ENCODE measurements at places on chromosomes 6 and 20.
A peak's percentile ranks its signal among the peaks of the same experiment; 100 is the strongest.

DNA sequence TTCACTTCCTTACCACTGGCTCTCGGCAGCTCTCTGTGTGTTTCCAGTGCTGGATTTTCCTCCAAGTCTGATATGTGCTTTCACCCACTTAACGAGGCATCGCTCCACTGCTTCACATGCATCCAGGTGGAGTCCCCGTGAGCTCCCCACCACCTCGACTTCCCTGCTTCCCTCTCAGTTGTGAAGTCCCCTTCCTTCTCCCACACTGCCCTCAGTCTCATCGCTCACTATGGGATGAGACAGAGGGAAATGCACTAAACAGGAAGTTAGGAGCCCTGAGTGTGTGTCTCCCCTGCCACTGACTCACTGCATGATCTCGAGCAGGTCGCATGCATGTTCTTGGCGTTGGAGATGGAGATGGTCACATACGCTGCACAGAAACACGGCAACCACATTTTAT, 84.0 kb downstream of the MTHFD1L start:
- DNase-seq = no peak

- DNase-seq = no peak
Measured at GRCh38 chr6:31799781-31800180, 4.2 kb upstream of the VARS1 start.

GRCh38 chr6:46420921-46421638, 70.2 kb downstream of the RCAN2 start:
- DNase-seq = no peak

DNA sequence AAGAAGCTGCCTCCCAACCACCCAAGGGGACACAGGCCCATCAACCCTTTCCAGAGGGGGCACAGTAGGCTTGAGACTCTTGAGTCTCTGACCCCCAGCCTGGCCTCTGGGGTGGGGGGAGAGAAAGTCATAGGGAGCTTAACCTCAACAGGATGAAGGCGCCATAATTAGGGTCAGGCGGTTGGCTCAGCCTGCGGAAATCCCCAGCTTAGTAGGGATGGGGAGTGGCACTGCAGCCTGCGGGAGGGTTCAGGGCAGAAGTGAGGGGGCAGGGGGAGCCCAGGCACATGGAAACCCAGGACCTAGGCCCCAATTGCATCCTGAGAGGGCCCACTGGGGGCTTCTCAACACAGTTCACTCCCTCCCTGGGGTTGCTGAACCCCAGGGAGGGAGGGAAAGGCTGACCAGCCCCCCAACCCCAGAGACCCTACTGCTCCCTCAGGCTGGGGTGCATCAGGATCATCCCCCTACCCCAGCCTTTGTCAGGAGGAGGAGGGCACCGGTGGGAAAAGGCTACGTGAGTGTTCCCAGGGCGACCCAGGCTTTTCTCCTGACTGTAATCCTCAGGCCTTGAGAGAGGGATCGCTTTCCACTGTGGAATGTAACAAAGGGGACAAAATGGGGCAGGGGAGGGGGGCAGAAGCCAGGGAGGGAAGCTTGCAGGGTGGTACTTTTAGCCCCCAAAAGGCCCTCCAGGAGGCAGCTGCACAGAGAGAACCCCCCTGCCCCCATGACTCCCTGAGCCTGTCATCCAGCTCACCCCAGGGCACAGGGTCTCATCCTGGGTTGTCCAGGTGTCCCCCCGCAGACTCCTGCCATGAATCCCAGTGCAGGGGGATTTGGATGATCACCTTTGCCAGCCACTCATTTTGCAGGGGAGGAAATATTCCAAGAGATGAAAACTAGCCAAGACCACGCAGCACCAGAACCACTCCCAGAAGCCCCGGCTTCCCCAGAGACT, 46.4 kb downstream of the MRPL14 start:
- no peak for DNase-seq

DNA sequence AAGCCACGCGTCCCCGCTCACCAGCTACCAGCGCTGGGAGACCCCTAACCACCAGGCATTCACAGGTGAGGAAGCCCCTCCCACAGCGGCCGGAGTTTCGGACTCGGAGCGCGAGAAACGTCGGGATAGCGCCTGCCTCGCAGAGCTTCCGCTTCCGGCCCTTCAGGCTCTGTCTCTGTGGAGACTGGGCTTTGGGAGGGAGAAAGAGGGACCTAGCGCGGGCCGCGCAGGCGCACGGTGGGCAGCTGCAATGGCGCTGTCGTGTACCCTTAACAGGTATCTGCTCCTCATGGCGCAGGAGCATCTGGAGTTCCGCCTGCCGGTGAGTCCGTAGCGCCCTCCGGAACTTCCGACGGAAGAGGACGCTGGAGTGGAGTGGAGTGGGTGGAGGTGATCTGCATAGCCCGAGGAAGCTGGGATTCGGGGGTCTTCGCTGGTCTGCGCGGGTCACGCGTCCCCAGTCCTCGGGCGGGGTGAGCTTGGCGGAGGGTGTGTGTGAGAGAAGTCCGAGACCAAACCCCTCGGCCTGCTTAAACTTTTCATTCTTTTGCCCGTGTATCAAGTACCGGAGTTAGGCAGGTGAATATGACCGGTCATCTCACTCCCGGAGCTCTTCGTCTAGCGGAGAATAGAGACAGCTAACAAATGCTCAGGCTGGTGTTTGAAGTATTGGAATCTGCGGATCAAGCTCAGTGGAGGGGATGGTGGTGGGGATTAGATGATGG, at the start of gene TRMT11:
TRMT11 (plus strand) TSS at position 240 of the 725 bp plus-strand sequence; CDS start at position 251, 11 bp downstream.
- peak; percentile 68 for DNase-seq

GRCh38 chr20:59144831-59145196, 18.8 kb upstream of the ZNF831 start:
- no peak for DNase-seq

DNA sequence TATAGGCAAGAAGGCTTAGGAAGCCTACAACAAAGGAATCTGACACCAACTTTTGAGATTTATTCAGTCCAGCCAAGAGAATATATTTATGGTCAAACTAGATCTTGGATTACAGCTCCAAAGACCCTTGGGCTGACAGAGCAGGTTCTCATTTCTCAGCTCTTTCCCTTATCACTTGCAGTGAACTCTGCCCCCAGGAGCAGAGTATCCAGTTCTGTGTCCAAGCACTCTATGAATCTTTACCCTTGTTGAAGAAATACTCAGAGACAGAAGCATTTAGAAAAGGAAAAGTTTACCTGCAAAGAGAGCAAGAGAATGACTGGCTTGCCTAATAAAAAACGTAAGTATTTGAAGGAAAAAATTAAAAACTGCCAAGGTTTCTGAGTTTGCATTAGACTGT, 190.5 kb downstream of the SLC16A10 start:
- no peak for DNase-seq

- DNase-seq = no peak
Measured at GRCh38 chr6:34537922-34538550, 18.1 kb downstream of the SPDEF start.

DNA sequence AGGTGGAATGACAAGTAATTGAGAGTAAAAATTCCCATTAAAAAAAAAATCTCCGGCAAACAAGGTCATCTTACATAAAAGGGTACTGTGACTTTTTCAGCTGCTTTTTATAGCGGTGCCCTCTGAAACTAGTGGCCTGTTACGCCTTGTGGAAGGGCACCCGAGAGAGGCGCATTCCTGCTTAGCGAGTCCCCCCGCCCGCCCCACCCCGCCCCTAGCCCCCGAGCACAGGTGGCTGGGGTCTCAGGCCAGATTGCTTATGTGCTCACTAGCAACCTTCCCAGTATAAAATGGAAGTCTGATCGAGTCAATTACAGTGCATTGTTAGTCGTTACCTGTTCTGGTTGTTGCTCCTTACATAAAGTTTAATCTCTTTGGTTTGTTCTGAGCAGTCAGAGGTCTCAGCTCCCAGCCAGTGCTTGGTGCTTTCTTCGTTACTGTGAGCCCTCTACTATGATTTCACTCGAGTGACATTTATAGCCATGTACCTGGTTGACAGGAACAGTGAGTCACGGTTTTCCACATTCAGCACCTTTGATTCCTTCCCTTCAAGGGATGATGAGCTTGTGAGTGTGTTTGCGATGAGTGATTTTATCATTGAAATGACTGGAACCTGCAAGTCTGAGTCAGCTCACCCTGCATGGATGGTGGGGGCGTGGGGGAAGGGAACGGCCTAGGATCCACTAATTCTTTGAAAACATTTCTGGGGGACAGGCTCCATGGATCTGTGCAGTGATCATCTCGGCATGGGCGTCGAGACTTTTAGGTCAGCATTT, 47.6 kb downstream of the ZDHHC14 start:
- DNase-seq = no peak

GRCh38 chr6:56282391-56282790, 35.0 kb upstream of the COL21A1 start:
- DNase-seq = no peak

GRCh38 chr6:22605736-22606135, 36.4 kb downstream of the HDGFL1 start:
- DNase-seq = no peak

DNA sequence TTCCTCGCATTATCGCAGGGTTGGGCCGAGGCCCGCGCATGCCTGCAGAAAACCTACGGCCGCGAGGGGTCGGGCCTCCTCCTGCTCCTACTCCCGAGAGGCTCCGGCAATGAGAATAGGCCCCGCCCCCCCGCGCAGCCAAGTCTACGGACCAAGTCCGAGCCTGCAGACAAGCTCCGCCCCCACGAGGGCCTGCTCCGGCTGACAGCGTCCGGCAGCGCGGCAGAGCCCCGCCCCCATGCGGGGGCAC, 3.1 kb upstream of the GPSM3 start:
- DNase-seq = peak; percentile 100

GRCh38 chr6:111642463-111643158, 36.9 kb upstream of the TRAF3IP2 start:
- peak; percentile 42 for DNase-seq

- no peak for DNase-seq
Measured at GRCh38 chr6:35363293-35363750, 21.0 kb downstream of the PPARD start.

DNA sequence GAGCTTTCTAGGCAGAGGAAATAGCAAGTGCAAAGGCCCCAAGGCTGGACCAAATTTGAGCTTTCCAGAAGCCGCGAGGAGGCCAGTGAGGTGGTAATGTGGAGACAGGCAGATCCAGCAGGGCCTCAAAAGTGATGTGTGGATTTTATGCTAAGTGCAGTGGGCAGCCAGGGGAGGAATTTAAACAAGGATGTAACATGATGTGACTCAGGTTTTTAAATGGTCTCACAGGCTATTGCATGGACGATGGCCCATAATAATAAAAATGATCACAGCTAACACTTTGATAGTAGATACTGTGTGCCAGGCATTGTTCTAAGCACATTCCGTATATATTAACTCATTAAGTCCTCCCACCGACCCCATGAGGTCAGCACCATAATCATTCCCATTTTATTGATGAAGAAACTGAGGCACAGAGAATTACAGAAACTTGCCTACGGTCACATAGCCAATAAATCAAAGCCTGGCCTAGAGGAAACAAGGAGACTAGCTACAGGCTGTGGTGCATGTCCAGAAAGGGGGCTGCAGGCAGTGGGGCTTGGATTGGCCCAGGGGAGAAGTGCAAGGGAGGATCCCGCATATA, 18.0 kb upstream of the PREX1 start:
- no peak for DNase-seq

- no peak for DNase-seq
Measured at GRCh38 chr20:34064286-34064685, 47.8 kb downstream of the EIF2S2 start.

DNA sequence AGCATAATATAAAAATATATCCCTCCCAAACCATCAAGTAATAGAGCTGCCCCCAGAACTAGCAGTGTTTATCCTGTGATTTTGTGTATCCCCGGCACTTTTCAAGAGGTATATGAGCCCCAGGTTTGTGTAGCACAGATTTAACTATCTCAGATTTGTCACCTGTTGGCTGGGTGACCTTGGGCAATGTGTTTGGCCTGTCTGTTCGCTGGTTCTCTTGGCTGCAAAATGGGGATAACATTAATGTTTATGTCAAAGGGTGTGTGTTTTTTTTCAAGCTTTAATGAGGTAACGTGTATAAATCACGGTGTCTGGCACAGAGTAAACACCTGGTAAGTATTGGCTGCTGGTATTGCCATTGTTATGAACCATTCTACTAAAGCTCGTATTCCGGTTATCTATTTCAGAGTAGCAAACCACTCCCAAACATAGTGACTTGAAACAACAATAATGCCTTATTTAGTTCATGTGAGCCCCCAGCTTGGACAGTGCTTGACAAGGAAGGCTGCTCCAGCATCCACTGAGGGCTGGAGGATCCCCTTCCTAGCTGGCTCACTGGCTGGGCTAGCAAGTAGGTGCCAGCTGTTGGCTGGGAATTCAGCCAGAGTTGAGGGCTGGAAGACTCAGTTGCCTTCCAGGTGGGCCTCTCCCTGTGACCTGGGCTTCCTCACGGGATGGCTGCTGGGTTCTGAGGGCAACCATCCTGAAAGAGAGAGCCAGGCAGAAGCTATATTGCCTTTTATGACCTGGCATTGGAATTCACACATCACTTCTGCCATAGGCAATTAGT, 36.2 kb downstream of the PDRG1 start:
- DNase-seq = no peak

- DNase-seq = no peak
Measured at GRCh38 chr6:163427498-163428254, 13.2 kb downstream of the QKI start.

DNA sequence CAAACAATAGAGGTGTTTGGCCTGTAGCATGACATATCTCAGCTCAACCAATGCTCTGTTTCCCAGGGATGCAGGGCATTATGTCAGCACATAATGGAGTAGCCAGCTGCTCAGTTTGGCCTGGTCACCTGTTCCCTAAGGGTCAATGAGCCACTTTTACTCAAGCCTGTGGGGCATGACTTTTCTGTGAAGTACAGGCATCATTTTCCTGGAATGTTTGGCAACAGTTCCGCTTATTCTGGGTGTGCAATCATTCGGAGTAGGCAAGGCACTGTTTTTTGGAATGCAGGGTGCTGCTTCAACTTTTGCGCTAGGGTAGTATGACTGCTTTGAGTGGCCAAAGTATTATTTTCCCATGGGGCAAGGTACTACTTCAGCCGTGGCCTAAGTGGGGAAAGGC, 665.4 kb downstream of the EPHA7 start:
- DNase-seq = no peak

DNA sequence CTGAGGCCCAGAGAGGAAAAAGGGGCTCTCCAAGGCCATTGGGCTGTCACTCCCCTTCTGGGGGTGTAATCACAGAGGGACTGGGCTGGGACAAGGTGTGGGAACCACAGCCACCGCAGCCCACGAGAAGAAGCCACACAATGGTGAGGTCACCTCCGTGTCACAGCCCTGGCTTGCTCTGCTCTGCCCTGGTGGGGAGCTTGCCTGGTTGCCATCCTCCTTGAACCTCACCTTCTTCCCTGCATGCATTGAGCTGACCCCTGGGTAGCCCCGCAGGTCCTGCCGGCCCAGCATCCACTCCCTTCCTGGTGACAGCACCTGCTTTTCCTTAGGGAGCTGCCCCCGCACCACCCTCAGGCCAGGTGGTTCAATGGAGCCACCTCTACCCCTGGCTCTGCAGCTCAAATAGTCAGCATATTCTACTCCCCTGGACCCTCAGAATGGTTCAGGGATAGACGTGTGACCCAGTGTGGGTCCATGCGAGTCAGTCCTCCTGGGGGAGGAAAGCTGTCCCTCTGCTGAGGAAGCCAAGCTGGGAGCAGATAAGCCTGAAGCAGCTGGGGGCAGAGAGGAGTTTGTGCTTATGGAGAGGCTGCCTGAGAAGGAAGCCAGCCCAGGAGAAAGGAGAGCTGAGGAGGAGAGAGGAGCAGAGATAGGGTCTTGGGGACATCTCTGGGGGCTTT, 21.3 kb downstream of the RBM38 start:
- DNase-seq = no peak
